Activated CD4-positive, alpha-beta T cell treated with anti-CD3 and anti-CD28 coated beads for 48 hours (primary cell): ENCODE measurements at places on chromosomes 4 and X.
A peak's percentile ranks its signal among the peaks of the same experiment; 100 is the strongest.

GRCh38 chrX:154602766-154603437 lies 16.2 kb downstream of the CTAG1B start:
- no peak for DNase-seq

DNA sequence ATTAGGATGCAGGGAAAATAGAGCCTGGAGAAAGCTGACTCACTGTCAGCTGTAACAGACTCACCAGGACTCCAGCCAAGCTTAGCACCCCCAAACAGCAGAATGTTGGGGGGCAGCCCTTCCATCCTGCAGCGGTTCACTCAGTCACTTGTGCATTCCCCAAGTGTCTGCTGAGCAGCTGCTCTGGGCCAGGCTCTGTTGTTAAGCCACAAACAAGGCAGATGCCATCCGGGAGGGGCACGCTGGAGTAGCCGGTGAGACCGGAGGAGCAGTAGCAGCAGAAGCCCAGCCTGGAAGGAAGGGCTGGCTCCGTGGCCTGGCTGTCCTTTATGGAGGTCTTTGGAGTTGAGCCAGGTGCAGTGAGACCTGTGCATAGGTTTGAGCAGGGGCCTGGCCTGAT lies 22.0 kb downstream of the CCNQ start:
- no peak for DNase-seq

GRCh38 chr4:43843501-43843900 lies 605.1 kb downstream of the KCTD8 start:
- DNase-seq = no peak

DNA sequence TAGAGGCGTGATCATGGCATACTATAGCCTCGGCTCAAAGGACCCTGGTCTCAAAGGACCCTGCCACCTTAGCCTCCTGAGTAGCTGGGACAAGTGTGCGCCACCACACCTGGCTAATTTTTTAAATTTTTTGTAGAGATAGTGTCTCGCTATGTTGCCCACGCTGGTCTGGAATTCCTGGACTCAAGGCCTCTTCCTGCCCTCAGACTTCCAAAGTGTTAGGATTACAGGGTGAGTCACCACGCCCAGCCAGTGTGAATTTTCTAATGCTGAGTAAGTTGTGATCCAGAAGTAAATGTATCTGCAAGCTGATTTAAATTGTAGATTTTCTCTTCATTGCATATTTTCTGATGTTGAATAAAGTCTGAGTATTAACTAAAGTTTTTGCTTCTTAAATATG lies 2.6 kb upstream of the ZNF674 start:
- no peak for DNase-seq

GRCh38 chr4:179151770-179152169 lies 1709.5 kb upstream of the AGA start:
- DNase-seq = no peak

DNA sequence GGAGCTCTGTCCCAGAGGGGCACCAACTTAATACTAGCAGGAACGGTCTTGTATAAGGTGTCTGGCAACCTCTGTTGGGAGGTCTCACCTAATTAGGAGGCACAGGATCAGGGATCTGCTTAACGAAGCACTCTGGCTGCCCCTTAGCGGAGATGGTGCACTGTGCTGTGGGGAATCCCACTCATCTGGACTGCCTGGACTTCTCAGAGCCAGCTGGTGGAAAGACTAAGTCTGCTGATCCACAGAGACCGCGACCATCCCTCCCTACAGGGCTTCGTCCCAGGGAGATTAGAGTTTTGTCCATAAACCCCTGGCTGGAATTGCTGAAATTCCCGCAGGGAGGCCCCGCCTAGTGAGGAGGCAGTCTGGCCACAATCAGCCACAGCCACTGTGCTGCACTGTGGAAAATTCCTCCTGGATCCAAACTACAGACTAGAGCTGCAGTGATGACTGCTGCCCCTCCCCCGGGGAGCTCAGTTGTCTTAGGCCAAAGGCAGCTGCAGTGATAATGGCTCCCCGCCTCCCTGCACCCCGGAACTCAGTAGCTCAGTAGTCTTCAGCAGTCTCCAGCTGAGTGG lies 22.0 kb upstream of the ZCCHC4 start:
- no peak for DNase-seq

- DNase-seq = no peak
These were observed 17.9 kb upstream of the MAOB start for GRCh38 chrX:43899878-43900815.

- DNase-seq = peak; percentile 87
These were observed 18.4 kb upstream of the LDB2 start for GRCh38 chr4:16916719-16917337.

DNA sequence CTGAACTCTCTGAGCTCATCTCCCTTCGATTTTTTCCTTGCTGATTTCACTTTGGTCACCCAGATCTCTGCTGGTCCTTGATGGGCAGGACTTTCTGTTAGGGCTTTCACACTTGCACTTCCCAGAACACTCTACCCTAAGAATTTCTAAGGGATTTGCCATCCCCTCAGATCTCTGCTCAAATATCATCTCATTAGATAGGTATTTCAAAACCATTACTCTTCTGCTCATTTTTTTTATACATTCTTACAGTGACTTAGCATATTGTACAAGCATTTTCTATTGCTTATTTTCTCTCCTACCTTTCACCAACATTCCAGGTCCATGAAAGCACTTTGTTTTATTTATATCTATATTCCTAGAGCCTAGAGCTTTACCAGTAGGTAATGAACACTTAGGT lies 913.3 kb downstream of the PDHA2 start:
- DNase-seq = no peak

GRCh38 chr4:106062452-106062875 lies 167.2 kb downstream of the NPNT start:
- DNase-seq = no peak
